Left renal cortex interstitium (tissue), 4 donors: ENCODE measurements at places on chromosomes 11 and 22.

- DNase-seq, result no peak
Measured at GRCh38 chr11:32385998-32386397, 49.3 kb downstream of the WT1 start.

DNA sequence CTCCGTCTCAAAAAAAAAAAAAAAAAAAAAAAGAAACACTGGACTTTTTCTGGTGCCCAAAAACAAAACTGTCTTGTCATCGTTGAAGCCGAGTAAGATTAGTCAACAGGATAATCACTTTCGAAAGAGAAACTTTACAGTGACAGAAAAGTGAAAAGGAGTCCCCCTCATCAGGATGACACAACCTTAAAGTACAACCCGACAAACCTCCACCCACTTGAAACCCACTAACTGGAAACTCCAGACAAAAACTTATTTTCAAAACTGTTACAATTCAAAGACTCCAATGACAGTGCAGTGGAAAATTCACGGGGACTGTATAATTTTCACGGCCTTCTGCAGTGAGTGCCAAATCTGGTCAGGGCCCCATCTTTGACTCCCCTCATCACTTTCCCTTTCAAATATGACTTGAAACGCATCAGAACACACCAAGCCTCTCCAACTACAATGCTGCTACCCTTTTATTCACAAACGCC, 1.3 kb downstream of the DENND5A start:
- DNase-seq, result no peak

GRCh38 chr11:129319201-129319600, 56.4 kb upstream of the BARX2 start:
- DNase-seq, result no peak

DNA sequence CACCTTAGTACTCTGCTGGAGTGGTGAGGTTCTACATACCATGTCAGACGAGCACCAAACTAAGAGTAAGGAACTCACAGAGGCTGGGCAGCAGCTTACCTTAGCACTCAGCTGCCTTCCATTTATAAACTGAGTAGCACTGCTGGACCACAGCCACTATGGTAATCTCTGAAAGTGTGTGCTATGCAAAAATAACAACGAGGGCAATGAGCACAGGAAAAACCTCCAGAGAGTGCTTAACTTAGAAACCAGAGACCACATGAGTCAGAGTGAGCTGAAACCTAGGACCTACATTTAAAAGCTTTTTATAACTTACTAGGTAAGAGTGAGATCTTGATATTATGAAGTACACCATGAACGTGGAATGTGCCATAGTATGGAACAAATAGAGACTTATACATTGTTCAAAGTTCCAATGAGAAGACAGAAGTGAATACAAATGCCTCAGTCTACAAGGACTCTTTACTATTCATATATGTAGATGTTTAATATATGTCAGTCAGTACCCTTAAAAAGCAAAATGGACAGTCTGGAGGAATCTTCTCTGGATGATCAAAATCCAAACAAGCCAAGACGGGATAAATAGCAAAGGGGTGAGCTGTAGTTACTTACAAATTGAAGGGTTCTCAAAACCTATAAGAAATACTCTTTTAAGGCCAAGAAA, 17.2 kb upstream of the CD59 start:
- no peak for DNase-seq

GRCh38 chr11:120338107-120338933, 2.1 kb downstream of the ARHGEF12 start:
- no peak for DNase-seq

DNA sequence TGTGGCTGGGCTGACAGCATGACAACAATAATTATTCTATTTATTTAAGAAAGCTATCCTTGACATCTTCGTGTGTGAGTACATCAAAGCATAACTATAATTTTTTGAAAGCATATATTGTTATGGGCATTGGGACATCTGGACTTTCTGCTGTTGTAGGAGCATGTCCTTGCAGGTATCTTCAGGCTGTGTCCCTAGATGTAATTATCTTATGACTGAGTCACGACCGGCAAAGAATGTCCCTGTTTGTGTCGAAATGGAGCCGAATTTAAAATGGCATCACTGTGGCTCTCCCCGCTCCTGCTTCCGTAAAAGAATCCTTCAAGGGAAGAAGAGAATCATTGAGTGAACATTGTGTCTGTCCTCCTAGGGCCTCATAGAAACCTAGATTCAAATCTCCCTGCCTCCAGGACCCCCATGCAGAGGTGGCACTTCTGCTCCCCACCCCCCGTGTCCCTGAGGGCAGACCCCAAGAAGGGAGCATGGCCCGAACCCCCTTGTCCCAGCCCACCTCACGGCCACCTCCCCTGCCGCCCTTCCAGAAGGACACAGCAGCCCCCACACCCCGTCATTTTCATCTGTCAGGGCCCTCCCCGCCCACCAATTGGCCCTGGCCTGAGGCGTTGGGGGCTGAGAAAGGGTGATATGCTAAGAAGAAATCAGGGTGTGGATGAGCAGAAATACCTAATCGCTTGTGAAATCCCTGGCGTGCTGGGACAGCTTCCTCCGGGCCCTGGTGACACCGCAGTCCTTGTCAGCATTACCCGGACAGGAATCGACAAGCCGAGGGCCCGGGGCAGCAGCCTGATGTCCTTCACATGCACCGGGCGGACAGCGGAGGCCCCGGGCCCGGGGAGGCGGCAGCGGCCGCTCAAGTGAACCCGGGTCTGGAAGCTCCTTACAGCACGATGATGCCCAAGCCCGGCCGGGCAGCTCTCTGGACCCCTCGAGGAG, 48.6 kb upstream of the SLC22A12 start:
- DNase-seq, result no peak

- DNase-seq, result no peak
Measured at GRCh38 chr11:12642040-12642439, 32.2 kb upstream of the TEAD1 start.

DNA sequence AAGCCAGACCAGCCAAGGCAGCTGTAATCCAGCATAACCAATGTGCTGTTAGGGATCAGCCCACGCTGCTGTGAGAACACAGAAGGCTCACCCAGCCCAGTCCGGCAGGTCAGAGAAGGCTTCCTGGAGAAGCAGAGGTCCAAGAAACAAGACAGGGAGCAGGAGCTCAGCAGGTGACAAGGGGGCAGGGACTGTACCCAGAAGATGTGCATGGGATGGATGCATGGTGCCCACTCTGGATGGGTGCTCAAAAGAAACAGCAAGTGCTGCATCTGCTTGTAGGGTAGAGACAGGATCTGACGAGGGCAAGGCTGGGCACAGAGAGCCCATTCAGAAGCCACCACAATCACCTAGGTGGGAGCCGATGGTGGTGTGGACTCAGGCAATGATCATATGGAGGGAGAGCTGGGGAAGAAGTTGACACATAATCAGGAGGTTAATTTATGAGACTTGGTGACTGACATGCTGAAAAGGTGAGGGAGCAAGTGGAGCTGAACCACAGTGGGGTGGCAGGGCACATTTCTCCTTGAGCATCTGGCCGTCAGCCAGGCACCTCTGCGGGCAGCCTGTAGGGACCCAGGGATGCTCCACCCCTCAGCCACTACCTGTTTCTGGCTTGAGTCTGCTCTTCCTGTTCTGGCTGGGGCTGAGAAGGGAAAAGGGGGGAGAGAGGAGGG, 102.3 kb upstream of the DRD2 start:
- no peak for DNase-seq

GRCh38 chr11:70485326-70486025, 87.1 kb downstream of the CTTN start:
- DNase-seq, result no peak

- no peak for DNase-seq
Measured at GRCh38 chr11:8733852-8734251, 51.3 kb downstream of the RPL27A start.

DNA sequence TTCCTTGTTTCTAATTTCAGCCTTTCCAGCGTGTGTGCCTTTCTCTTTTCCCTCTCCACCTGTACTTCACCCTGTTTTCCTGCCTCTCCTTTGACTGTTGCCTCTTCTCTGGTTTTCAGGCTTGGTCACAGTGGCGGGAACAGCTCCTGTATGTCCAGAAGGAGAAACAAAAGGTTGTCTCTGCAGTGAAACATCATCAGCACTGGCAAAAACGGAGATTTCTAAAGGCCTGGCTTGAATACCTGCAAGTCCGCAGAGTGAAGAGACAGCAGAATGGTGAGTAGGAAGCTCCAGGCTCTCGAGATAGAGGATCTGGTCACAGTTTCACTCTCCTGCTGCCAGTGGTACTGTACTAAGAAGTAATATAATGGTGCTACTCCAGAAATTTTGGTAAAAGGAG, 76.6 kb downstream of the SFI1 start:
- no peak for DNase-seq

DNA sequence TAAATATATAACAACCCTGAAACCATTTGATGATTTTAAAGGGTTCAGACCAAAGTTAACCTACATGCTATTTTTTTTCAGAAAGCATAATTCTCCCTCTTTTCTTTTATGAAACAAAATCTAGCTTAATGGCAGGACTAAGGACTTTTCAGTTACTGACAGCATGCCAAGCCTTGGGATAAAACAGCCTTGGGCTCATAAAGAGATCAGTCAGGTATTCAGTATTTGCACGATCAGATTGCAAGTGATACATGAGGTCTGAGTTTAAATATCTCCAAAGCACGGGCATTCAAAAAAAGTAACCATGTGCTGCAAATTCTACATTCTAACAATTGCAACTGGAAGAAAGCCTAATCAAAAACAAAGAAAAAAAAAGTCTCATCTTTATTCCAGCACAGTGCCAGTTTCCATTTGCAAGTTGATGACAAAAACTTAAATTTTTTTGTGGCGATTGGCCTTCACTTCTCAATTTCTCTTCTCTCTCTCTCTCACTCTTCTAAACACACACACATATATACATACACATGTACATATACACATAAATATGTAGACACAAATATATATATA, 60.1 kb downstream of the CTSC start:
- no peak for DNase-seq

DNA sequence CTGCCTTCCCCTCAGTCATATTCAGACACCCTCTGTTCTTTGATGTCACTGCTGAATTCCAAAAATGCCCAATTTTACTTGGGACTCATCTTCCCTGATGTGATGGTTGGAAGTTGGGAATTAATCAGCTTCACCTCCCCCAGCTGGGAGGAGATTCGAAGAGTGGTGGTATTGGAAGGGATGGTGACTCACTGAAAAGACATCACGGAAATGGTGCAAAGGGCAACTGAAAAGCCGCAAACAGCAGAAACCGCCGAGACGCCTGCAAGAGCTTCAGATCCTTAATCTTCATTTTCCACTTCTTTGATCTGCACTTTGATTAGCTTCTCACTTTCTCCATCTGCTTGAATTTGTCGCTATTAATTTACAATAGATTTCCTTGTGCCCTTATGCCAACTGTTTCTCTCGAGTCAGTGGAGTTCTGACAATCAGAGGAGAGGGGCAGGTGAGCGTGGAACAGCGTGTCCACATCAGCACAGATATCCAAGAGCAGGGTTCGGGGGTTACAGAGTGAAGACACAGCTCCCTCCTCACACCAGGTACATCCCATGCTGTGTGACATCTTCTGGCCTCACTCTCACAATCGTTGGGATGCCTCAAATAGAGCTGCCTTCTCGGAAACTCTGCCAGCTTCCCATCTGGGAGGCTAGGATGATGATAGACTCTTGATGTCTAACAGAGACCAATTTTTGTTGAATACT, 325.4 kb downstream of the BRD1 start:
- no peak for DNase-seq

DNA sequence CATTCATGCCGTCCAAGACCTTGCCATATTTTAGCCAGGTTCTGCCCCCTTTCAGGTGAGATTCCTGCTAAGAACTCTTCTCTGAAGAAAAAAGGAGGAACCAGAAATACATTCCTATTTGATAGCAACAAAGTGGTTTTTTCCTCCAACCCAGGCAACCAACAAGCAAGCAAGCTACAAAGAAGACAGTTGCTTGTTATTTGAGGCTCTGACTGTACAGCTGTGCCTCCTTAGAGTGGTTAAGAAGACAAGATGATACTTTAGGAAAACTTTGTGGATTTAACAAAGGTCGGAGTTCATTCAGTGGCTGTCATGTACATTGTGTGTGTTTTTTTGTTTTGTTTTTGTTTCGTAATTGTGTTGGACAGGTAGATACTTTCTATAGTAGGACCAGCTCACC, 21.7 kb downstream of the TEAD1 start:
- DNase-seq, result no peak

DNA sequence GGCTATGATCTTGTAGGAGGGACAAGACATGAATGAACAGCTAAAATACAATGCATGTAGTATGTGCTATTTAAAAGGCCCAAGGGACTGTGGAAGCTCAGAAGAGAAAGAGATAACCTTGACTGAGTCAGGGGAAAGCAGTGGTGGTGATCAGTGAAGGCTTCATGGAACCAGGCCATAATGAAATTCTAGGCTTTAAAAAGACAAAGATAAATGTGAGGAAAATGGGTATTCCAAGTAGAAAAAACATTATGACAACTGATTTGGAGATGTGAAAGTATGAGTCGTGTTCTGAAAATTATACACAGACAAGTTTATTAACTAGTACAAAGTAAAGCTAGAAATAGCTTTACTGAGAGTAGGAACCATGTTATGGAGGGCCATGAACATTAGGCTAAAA, 189.8 kb downstream of the SOX6 start:
- DNase-seq, result no peak

DNA sequence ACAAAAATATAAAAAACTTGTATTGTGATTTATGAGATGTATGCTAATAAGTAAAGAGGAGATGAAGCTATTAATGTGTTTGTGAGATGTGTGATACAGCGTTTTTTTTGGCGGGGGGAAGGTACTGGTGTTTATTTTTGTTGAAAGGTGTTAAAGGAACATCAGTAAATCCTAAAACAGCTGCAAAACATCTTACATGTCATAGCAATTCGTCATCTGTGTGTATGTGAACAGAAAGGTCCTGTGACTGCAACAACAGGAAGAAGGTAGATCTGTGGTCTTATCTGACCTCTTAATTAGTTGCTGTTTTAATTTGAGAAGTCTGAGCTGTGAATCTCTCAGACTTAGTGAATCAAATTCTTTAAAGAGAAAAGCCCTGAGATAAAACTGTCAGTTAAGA, 1041.1 kb downstream of the JRKL start:
- DNase-seq, result no peak
